Stomach (tissue), 19 donors: ENCODE measurements at places on chromosomes 3 and 15. TPM values are rescaled to one million over a fixed set of nuclear protein-coding genes. Genes with fewer than 3 reads are reported as not detected.

The BOC gene
- 39.1 TPM for total RNA-seq

The PEAK1 gene
- total RNA-seq: 33.9 TPM

The ALDH1A3 gene
- total RNA-seq: 58.9 TPM

The EPHB3 gene
- total RNA-seq: 31.6 TPM

DNA sequence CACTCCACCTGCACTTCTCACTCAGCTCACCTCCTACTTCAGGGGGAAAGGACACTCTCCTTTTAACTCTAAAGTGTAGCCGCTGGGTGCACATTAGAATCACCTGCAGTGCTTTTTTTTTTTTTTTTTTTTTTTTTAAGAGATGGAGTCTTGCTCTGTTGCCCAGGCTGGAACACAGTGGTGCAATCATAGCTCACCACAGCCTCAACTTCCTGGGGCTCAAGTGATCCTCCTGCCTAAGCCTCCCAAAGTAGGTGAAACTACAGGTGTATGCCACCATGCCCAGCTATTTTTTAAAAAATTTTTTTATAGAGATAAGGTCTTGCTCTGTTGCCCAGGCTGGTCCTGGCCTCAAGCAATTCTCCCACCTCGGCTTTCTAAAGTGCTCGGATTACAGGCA, 20.8 kb downstream of the GRAMD2A start:
- H3K36me3 ChIP-seq: no peaks in the 10 kb centered on the region
- DNase-seq: no peak
- no peak overlapping the region for H3K4me3 ChIP-seq
- no peak overlapping the region for H3K27ac ChIP-seq

GRCh38 chr3:134132961-134133360, 103.2 kb upstream of the SLCO2A1 start:
- H3K27ac ChIP-seq: no peak overlapping the region
- no peaks in the 10 kb centered on the region for H3K36me3 ChIP-seq

DNA sequence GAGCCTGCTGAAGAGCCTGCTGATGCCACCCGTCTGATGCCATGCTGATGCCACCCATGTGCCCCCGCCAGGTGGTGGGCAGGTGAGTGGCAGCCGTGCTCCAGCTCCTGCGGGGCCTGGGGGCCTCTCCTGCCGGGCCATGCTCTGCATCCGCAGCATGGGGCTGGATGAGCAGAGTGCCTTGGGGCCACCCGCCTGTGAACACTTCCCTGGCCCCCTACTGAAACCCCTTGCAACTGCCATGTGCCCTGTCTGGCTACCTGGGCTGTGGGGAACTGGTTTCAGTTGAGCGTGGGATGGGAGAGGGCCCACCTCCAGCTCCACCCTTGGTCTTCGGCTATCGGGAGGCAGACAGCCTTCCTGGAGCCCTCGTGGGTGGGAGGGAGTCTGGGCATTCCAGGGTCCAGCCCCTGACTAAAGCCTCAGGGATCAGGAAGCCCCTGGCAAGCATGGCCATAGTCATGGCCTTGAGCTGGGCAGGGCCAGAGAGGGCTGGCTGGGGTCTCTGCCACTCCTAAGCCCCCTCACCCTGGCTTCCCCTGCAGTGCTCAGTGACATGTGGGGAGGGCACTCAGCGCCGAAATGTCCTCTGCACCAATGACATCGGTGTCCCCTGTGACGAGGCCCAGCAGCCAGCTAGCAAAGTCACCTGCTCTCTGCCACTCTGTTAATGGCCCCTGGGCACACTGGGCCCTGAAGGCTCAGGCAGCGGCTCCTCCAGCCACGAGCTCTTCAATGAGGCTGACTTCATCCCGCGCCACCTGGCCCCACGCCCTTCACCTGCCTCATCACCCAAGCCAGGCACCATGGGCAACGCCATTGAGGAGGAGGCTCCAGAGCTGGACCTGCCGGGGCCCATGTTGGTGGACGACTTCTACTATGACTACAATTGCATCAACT, 92.2 kb downstream of the TBC1D2B start:
- no peak for DNase-seq
- no peaks in the 10 kb centered on the region for H3K4me1 ChIP-seq
- H3K27ac ChIP-seq: no peak overlapping the region
- H3K36me3 ChIP-seq: no peaks in the 10 kb centered on the region
- H3K27me3 ChIP-seq: peaks cover 7% of the 10 kb centered on the region
